ENCODE measurements at places on chromosomes 11 and 22.

GRCh38 chr22:32331236-32331917, 26.3 kb upstream of the RFPL3 start:
- no peak for DNase-seq

GRCh38 chr11:106161775-106162634, 84.5 kb downstream of the AASDHPPT start:
- DNase-seq: no peak

GRCh38 chr11:94700622-94701021, 67.5 kb upstream of the AMOTL1 start:
- no peak for DNase-seq

DNA sequence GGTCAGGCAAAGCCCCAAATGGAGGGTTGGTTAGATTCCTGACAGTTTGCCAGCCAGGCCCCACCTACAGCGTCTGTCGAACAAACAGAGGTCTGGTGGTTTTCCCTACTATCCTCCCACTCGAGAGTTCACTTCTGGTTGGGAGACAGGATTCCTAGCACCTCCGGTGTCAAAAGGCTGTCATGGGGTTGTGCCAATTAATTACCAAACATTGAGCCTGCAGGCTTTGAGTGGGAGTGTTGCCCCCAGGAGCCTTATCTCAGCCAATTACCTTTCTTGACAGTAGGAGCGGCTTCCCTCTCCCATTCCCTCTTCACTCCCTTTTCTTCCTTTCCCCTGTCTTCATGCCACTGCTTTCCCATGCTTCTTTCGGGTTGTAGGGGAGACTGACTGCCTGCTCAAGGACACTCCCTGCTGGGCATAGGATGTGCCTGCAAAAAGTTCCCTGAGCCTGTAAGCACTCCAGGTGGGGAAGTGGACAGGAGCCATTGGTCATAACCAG, 4.7 kb upstream of the TTC36 start:
- DNase-seq: no peak

DNA sequence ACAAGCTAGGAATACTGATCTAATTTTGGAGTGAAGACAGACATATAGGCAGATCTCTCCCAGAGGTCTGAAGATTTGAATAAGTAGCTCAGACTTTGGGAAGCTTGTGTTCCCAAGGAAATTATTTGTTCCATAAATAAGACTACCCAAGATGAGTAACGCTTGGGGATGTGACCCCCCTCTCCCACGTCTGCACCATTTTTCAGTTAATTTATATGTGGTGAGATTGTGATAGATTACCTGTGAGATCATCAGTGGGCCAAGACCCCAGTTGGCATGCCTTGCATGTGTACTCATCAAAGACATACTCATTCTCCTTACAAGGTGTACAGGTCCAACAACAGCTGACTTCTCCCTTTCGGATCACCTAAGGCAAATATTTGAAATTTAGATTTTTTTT, 252.8 kb upstream of the CTSC start:
- DNase-seq: no peak

DNA sequence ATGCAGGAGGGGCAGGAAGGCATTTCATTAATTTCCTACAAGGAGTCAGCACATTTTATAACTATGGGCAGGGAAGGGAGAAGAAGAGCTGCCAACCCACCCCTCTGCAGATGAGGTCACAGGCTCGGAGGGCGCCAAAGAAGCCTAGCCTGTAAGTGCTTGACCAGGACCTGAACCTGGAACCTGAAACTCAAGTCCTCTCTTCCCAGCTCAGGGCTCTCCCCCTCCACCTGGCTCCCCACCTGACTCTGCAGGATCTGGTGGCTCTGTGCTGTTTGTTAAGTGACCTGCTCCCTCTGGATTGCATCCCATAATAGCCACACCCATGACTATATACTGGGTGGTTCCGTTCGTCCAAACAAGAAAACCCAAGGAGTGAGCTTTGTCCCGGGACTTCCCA, 27.3 kb downstream of the SCGB1A1 start:
- no peak for DNase-seq

DNA sequence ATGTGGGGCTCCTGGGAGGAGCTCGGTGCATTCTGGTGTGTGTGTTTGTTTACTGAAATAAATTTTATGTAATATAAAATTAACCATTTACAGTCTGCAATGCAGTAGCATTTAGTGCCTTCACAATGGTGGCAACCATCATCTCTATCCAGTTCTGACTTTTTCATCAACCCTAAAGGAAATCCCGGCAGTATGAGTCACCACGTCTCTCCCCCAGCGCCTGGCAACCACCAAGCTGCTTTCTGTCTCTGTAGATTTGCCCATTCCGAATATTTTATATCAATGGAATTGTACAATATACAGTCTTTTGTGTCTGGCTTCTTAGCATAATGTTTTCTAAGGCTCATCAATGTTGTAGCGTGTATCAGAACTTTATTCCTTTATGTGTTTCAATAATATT, 300.5 kb downstream of the MIAT start:
- no peak for DNase-seq

GRCh38 chr22:36926309-36926708, 12.9 kb downstream of the CSF2RB start:
- no peak for DNase-seq

GRCh38 chr22:26448334-26448733, 19.3 kb downstream of the ASPHD2 start:
- DNase-seq: no peak

GRCh38 chr11:63229815-63230214, 13.6 kb downstream of the SLC22A25 start:
- no peak for DNase-seq

GRCh38 chr11:76670485-76671236, at the start of gene LRRC32:
LRRC32 (minus strand) TSS chr11:76670747; CDS start chr11:76665954, 4,793 bp downstream.
- DNase-seq: no peak

DNA sequence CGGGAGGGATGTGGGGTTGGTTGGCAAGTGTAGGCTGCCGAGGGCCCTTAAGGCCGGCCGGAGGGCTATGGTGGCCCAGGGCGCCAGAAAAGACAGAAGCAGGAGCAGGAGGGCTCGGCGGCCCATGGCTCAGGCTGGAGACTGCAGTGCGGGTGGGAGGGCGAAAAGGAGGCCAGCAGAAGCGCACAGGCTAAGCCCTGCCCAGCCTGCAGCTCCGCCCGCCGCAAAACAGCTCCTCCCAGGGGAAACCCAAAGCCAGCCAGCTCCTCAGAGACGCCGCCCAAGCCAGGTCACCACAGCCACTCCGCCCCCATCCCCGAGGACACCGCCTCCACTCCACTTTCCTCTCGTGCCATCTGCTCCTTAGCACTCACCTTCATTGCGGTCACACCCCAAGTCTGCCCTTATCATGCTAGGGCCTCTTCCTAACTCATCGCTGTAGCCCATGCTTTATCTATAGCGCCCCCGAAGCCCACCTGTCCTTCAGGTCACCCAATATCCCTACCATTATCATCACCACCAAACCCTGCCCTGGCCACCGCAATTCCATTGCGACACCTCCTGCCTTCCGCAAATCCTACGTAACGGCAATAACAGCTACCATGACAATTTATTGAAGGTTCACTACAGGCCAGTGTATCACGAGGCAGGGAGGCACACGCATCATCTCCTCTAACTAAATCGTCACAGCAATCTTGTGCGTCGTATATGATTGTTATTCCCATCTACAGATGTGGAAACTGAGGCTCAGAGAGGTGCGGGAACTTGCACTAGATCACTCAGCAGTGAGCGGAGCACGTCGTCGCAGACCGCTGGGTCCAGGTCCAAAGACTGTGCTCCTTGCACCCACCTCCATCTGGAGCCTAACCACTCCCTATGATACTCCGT, at the start of gene PRCP:
TSS of gene PRCP (minus strand) at position 154 of the 888 bp plus-strand sequence. CDS start at position 126, 28 bp downstream.
- peak; percentile 97 for DNase-seq

DNA sequence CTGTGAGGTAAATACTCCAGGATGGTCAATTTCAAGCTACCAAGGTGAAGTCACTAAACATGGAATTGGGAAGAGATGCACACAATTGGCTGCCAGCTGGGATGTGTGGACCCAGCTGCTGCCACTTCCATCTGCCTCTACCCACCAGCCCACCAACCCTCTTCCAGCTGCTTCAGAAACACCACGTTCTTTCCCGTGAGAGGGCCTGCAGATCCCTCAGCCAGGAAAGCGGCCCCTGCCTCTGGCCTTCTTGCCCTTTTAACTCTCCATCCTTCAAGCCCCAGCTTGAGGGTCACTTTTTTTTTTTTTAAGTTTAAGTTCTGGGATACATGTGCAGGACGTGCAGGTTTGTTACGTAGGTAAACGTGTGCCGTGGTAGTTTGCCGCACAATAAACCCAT, 20.0 kb downstream of the PRG3 start:
- no peak for DNase-seq

GRCh38 chr22:46336119-46337078, 885 bp downstream of the TRMU start:
- peak; percentile 31 for DNase-seq

- no peak for DNase-seq
Observed at GRCh38 chr11:122900587-122901202, 18.1 kb downstream of the JHY start.

DNA sequence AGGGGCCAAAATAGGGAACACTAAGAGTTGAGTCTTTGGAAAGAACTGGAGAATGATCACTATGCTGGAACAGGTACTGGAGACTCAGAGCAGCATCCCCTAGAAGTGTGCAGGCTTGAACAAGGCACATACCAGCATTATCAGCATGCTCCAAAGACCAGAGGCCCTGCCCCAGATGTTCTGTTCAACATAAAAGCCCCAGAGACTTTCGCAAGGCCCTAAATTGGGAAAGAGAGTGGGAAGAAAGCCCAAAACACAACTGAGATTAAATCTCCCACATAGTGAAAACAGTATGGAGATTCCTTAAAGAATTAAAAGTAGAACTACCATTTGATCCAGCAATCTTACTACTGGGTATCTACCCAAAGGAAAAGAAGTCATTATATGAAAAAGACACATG, 9.4 kb downstream of the CNGA4 start:
- no peak for DNase-seq

Measured in RPMI8226 (cell line).